LHCN-M2 (cell line): ENCODE measurements at places on chromosomes 4 and X. TPM values are rescaled to one million over a fixed set of nuclear protein-coding genes. Genes with fewer than 3 reads are reported as not detected.

DNA sequence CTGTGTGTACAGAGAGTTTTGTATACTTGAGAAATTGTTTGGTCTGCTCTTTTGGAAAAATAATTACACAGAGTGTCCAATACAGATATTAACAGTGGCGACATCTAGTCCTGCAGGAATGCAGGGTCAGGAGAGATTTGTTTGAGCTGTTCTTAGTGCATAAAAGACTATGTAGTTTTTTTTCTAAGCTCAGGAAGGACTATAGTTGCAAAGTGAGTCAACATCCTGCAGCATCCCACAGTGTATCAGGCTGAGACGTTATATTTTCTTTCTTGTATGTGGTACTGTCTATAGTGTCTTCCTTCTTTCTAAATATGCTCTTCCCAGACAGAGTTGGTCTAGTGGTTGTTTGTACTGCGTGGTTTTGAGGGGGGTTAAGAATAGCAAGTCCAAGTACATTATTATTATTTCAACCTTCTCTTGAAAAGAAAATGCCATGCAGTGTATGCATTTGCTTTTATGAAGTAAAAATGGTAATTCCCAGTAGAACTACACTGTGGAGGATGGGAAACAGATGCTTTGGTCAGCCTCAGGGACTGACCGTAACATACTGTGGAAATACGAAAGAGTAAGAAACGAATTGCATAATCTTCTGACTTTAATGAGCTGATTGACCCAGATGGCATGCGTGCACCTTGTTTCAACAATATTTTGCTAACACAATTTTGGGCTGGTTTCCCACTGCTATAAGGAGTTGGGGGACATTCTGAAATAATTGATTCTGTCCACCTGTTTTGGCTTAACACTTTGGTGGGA is 67.4 kb downstream of the DMP1 start:
- DNase-seq = no peak

TCEAL6 gene
- not detected in 2 replicates for total RNA-seq

GRCh38 chr4:122658818-122659295 is 38.0 kb upstream of the IL21 start:
- no peak for DNase-seq

DNA sequence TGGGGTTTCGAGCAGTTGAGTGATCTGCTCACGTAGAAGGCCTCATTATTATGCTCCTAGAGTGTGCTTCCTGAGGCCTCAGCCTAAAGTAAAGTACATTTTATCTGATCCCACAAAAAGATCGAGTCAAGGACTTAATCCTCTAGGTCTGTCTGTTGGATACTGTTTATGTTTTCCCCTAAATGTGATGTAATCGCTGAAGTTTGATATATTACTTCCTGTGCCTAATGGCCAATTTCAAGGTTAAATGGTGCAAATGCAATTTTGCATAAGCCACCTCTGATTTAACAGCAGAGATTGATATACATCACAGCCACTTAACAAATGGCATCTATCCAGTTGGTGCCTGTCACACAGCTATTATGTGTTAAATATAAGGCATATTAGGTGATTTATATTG is 19.4 kb upstream of the SERTM2 start:
- no peak for DNase-seq

DNA sequence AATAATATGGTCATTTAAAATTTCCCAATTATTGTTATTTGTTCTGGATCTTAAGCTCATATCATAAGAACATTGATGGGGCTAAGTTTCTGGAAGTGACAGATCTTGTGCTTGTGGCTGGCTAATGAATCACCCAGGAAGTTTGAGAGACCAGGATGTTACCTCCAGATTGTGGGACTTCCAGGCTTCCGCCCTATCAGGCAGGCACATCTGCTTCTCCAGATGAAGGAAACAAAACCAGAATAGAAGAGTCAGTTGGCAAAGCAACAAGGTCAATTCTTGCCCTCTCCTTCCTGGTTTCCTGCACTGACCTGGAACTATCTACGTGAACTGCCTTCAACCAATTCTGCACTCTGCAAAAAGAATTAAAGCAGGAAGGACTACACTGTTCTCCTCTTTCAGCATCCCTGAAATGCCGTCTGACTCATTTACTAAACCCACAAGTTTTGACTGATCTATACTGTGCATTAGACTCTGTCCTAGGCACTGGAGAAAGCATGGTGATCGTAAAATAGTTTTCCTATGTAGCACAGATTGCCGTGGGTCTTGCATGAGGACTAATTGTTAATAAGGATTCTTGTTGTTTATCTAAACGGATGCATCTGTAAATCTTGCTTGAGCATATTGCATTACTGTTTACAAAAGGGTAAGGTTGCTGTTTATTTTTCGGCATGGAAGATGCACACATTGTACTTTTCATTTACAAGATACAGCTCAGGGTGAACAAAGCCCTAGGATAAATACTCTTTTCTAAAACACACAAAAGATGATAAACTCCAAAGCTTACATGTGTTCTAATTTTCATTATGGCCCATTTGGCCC is 74.6 kb downstream of the AMELX start:
- DNase-seq = peak; percentile 61

DNA sequence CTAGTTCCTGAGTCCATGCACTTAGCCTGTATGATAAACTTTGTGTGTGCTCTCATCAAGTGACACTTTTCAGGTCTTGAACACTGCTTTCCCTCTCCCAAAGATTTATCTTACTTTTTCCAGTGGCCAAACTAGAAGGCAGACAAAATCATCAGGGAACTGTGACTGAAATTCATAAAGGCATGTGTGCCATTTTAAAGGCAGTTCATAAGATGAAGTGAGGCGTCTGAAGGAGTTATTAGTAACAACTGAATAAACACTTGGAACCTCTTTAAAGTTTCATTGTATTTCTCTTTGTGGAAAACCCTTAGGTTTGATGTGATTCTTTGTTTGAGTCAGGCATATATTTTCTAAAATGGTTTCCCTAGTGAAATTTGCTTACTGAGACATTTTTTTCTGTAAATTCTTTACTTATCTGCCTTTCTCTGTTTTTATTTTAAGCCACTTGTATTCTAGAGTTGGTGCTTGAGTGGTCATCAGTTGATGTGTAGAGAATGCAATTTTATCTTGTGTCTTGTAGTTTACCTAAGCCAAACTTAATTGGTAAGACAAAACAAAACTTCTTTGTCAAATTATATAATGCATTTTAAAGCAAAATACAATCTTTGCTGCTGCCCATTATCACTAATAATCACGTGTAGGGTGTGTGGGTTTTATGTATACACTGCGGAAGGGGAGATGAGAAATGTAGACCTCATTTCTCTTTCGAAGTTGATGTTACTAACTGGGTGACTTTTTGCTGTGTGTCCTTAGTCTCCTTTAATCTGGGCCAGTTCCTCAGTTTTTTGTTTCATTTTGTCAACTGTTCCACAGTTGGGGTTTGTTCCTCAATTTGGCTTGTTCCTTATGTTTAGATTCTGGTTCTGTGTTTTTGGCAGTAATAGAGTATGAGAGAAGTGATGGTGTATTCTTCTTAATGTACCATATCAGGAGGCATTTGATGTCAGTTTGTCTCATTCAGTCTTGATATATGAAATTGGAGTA is 56.8 kb downstream of the RBPJ start:
- DNase-seq = peak; percentile 42

DNA sequence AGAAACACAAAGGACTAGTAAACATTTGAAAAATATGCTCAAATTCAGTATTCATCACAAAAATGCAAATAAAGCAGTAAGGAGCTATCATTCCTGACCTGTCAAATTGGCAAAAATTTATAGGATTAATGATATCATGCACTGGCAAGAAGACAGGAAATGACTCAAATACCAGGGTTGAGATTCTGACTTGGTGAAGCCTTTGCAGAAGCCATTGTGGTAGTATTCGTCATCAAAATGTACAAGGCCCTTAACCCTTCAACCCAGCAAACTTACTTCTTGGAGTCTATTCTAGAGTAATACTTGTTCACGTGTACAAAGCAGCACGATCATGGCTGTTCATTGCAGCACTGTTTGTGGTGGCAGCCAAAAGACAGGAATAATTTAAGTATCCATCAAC is 132.4 kb downstream of the ENOX2 start:
- DNase-seq = peak; percentile 80

GRCh38 chr4:27915822-27916221 is 1055.2 kb downstream of the STIM2 start:
- DNase-seq = no peak

DNA sequence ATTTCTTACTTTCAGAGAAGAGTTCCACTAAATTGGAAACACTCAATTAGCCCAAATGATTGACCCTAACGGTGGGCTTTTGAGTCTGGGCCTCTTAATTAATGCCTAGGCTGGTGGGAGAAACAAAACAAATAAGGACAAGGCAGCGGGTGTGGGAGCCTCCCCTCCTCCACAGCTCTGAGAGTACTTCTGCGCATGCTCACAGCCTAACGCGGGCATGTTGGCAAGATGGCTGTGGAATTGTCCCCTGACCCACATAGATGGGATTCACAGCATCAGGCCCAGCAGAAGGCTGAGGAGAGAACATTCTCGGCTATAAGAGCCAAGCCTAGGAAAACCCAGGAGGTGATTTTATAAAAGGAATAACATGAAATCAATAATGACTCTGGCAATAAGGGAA is 230.1 kb downstream of the HS6ST2 start:
- DNase-seq = no peak

- no peak for DNase-seq
These were observed 26.7 kb upstream of the MAGEC3 start for GRCh38 chrX:141811438-141811837.

MAGEE2 gene
- total RNA-seq = not detected in 2 replicates

DNA sequence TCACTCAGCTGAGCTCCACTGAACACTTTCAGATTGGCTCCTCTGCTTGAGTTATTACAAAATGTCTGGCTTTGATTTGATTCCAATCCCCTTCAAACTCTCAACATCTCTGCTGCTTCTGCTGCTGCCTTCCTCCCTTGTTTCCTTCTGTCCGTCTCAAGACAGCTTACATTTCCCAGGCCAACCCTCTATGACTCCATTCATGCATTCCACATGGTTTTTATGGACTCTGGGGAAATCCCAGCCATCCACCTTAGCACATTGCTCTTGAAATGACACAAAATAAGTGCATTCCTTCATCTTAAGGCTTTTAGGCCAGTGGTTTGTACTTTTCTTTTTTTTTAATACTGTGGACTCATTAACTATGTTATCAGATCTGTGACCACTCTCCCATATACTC is 68.5 kb upstream of the TMEM164 start:
- no peak for DNase-seq

- no peak for DNase-seq
These were observed 189.5 kb downstream of the ARAP2 start for GRCh38 chr4:36054694-36055422.

DNA sequence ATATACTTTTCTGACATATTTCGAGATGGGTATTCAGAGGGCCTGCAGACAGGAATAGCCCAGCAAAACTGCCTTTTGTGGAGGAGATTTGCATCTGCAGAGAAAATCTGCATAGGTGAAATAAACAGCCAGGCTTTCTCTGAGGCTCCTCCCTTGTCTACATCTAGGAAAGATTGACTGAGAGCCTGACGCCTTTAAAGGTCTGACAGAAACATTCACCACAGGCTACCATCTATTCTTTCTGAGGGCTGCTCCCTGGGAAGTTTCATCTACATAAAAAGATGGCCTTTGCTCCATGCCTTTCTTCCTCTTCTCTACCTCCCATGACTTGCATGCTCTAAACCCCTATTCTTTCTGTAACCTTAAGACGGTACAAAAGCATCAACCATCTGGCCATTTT is 55.0 kb upstream of the AP1S2 start:
- DNase-seq = no peak

DNA sequence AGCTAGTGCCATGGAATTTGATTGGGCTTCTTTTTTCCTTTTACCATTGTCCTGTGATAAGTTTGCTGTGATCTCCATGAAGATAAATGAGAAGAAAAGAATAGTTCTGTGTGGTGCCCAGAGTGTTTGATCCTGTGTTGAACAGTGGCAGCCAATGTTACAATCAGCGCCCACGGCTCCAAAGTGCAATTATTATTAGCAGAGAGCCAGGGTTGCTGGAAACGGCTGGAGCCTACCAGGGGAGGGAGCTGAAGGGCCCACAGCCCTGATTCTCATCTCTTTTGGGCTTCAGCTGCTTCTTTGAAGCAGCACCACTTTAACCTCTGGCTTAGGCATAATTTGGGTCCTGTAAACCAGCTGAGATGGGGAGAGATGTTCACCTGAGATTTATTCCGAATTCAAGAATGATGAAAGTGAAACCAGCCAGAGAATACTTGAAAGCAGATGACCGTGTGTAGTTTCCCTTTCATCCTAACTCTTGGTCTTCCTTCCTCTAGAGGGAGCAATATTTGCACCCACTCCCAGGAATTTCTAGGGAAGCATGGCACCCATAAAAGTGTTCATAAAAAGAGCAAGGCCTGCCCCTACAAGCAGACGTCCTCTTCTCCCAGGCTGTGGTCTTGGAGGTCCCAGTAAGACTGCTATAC is 298.3 kb downstream of the EVC2 start:
- DNase-seq = no peak

DNA sequence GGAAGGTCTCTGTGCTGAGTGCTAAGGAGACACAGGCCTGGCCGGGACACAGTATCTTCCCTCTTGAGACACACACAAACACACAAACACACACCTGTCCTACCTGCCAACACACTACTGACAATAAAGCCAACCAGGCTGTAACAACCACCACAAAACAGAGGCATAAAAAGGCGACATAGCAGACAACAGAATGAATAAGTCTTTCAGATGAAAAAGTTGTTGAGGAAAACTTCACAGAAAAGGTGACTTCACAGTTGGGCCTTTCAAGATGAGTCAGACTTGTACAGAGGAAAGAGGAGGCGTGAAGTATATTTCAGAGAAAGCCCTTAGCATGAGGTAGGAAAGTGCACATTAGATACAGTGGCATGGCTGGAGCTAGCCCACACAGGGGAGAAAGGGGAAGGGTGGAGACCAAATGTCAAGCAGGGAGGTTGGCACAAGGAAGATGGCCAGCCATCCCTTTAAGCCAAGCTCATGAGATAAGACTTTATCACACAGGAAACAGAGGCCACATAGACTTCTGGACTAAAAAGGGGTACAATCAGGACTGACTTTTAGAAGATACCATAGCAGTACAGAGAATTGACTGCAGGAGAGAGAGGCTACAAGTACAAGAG is 54.0 kb downstream of the SLC9A7 start:
- no peak for DNase-seq

F8 gene
- 7.8 and 11.4 TPM in 2 replicates for total RNA-seq

- DNase-seq = peak; percentile 11
These were observed 220.1 kb downstream of the DLG3 start for GRCh38 chrX:70664726-70665125.

- no peak for DNase-seq
These were observed 142.4 kb downstream of the TMEM164 start for GRCh38 chrX:110145311-110145710.
